Panc1 (cell line): ENCODE measurements at places on chromosomes 4 and X.

DNA sequence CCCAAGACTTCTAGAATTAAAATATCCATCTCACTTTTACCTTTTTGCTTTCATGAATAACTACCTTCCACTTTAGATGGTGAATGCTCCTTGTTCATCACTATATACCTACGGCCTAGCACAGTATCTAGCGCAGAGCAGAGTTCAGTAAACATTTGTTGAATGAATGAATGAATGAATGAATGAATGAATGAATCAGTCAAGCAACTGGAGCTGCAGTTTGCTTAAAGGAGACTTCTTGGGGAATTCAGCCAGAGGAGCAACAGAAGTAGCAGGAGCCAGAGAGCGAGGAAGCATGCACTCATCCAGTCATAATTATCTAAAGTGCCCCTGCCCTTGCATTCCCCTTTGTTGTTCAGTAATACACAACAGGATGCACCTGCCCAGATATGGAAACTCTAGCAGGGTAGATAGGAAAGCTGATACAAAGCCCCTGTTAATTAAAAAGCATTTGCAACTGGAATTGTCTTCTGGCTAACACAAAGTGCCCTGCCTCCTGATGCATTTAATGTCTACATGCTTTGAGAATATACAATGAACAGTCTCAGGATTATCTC lies 103.0 kb upstream of the MBNL3 start:
- DNase-seq: no peak

DNA sequence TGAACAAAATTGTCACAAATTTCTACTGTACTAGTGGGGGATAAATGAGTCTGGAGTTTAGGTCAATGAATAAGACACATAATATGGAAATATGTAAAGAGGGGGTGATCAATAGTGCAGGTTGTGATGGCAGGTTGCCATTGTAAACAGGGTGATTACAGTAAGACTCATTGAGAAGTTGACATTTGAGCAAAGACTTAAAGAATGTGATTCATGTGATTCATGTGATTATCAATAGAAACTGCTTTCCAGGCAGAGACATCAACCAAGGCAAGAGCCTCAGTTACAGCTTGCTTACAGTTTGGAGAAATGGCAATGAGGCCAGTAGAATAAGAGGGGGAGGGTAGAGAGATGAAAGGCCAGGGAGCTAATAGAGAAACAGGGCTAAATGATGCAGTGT lies 45.8 kb upstream of the GIMD1 start:
- no peak for DNase-seq

DNA sequence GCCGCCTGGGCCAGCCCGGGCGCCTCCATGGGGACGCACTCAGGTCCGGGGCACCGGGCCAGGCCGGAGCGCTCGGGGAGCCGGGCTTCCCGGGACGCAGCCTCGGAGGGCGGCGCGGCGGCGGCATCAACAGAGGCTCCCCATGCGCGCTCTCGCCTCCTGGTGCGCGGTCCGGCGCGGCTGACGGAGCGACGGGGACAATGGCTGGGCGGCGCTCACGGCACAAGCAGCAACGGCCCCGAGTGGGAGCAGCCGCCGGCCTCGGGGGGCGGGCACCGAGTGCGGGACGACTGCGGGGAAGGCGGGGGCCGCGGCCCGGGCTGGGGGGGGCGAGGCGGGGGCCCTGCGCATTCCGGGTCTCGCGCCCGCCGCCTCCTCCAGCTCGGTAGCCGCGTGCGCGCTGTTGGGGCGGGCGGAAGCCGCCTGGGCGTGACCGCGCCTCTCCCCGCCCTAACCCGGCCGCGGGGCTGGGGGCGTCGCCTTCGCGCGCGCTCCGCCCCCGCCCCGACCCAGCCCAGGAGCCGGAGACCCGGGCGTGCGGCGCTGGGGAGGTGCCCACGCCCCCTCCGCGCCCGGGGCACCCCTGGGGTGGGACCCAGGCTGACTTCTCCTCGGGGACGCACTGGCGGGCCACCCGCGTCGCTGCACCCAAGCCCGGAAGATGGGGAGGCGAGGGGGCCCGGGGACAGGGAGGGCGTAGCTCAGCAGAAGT lies at the start of gene PRKX:
TSS of gene PRKX (minus strand) at position 425 of the 712 bp plus-strand sequence. CDS start at position 29, 396 bp downstream.
- DNase-seq: no peak

- no peak for DNase-seq
Measured at GRCh38 chr4:173917255-173917960, 366.1 kb downstream of the FBXO8 start.

GRCh38 chrX:107880054-107880610 lies 54.5 kb downstream of the MID2 start:
- DNase-seq: no peak

- DNase-seq: no peak
Measured at GRCh38 chr4:32706893-32707292, 1986.7 kb downstream of the PCDH7 start.
